Activated CD4-positive, alpha-beta T cell treated with anti-CD3 and anti-CD28 coated beads, Interleukin-2, amount 10 ng/mL, durations not matched to agents 24 days and 14 days (primary cell): ENCODE measurements at places on chromosomes 1 and 21. TPM values are rescaled to one million over a fixed set of nuclear protein-coding genes. Genes with fewer than 3 reads are reported as not detected.
A peak's percentile ranks its signal among the peaks of the same experiment; 100 is the strongest.

The ERICH3 gene
- not detected in 2 replicates for total RNA-seq

The FCRL1 gene
- total RNA-seq, result not detected in 2 replicates

The ATP6V1G3 gene
- total RNA-seq, result not detected in 2 replicates

The KPRP gene
- not detected in 2 replicates for total RNA-seq

The GPR89A gene
- 29.5 and 30.3 TPM in 2 replicates for total RNA-seq

DNA sequence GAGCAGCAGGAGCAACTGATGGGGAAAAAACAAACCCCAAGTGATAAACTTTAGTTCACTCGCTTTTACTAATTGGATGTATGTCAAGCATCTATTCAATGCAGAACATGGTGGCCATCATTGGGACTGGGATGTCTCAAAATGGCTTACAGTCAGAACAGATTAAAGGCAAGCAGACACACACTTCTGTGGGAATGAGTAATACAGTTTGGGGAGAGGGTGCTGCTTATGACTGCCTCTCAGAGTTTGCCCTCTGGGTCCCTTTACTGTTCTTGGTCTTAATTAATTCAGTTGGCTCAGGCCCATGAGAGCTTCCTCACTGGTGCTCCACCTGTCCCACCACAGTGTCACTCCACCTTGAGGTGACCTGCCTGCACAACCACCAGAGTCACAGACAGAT, 119.5 kb downstream of the TBX19 start:
- no peak for DNase-seq

DNA sequence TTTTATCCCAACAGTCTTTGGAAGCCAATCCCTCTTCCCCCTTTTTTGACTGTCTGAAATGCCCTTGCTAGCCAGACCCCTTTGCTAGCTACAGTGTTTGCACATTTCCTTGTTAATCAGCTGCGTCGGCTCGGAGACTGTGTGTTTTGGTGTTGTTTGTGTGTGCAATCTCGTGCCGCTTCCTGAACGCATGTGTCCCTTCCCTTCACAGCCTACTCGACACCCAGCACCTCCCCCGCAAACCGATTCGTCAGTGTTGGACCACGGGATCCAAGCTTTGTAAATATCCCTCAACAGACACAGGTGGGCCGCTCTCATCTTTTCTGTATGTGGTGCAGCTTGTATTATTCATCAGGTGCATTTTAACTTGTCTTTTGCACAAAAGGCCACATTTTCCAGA, 298.7 kb downstream of the TM2D1 start:
- no peak for DNase-seq

GRCh38 chr1:8653878-8654277, 163.6 kb downstream of the RERE start:
- no peak for DNase-seq

DNA sequence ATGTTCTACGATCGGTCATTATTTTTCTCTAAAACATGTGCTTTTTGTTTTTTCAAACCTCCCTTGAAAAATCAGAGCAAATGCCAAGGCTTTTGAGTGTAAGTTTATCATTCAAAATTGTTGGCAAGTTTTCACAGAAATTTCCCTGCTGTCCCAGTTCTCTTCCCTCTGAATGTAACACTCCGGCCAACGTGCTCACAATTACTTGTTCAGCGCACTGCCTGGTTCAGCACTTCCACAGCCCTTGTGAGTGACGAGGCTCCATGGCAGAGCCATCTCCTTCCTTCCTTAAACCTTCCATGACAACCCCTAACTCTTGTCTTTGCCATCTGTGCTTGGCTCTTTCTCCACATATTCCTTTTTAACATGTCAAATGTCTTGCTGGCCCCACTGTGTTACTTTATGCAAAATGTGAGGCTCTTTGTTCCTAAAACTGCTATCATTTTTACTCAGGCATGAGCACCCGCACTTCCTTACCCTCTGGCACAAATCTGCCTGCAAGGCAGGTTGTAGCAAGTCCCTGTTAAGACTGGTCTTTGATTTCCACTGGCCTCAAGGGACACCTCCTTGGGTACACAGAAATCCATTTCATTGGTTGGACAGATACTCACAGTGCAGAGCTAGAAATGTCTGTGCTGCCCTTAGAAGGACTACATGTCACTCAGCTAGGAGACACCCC, 142.8 kb downstream of the HUNK start:
- no peak for DNase-seq

GRCh38 chr1:225735252-225736149, 42.1 kb upstream of the SRP9 start:
- DNase-seq, result no peak

DNA sequence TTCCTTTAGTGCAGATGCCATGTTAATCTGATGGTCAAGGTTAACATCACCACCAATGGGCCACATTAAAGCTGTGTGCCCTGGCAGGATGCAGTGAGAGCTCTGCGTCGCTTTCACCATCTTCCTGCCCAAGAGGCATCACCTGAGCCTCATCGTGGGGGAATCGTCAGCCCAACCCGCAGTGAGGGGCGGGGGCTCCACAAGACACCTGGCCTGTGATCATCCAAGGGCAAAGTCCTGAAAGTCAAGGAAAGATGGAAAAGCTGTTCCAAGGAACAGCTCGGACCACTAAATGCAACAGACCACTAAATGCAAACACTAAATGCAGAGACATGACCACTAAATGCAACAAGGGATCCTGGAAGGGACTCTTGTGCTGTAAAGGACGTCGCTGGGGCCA, 49.9 kb downstream of the WDR4 start:
- DNase-seq, result no peak

- DNase-seq, result peak; percentile 95
These were observed 8.0 kb upstream of the CAMK2N1 start for GRCh38 chr1:20493839-20494608.

GRCh38 chr1:24149866-24150233, 6.9 kb upstream of the IL22RA1 start:
- peak; percentile 63 for DNase-seq

DNA sequence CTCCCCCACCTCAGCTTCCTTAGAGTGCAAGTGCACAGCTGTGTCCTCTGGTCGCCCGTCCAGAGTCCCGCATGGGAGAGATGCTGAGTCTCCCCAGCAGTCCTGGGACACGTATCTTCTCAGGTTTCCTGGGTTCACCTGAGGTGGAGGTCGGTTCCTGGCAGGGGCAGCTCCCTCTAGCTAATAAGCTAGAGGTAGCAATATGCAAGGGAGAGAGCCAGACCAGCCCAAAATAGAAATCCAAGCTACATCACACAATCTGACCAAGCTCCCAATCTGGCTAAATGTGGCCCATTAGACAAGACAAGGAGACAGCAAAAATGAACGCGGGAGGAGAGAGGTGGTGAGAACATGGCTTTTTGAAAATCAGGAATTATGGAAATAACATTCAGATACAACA, 30.9 kb upstream of the CADM3 start:
- no peak for DNase-seq

GRCh38 chr1:192789871-192790270, 19.0 kb upstream of the RGS2 start:
- DNase-seq, result no peak

- DNase-seq, result no peak
These were observed 115.6 kb downstream of the UCK2 start for GRCh38 chr1:165942927-165943597.

DNA sequence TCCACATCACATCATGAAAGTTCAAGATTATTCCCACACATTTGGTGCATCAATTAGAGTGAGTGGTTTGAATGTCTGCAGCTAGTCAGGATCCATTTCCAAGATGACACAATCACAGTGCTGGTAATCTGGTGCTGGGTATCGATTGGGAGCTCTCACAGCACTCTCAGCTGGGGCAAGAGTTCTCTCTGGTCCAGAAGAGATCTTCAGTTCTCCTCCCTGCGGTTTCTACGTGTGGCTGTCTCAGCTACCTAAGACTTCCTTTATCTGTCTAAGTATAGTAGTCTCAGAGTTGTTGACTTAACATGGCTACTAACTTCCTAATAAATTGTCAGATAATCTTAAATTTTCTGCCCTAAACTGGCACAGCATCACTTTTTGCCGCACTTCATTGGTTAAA, 358.0 kb upstream of the BRINP3 start:
- no peak for DNase-seq
